ENCODE measurements at places on chromosomes 5 and 9.
A peak's percentile ranks its signal among the peaks of the same experiment; 100 is the strongest.

DNA sequence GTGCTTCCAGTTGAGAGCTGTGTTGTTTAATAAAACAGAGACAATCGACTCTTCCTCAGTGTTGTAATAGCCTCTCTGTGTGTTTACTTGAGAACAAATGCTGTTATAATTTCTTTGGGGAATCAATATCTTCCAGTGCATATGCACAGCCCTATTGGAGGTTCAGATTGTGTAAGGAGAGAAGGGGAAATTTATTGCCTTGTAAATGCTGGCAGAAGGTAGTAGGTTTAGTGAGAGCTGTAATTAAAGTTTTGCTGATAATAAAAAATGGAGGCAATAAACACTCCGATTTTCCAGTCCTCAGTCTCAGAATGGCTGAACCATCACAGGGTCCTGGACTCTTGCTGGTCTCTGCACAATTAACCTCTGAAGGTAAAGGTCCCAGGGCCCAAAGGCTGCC lies 128.3 kb downstream of the C5orf15 start:
- no peak for DNase-seq

GRCh38 chr5:178590924-178591423 lies 781 bp upstream of the COL23A1 start:
- DNase-seq, result no peak

- no peak for DNase-seq
These were observed 330.0 kb downstream of the DRD1 start for GRCh38 chr5:175113947-175114346.

- DNase-seq, result no peak
These were observed 355 bp downstream of the TLE4 start for GRCh38 chr9:79572032-79572607.

GRCh38 chr5:98605426-98605825 lies 168.0 kb upstream of the RGMB start:
- DNase-seq, result no peak

DNA sequence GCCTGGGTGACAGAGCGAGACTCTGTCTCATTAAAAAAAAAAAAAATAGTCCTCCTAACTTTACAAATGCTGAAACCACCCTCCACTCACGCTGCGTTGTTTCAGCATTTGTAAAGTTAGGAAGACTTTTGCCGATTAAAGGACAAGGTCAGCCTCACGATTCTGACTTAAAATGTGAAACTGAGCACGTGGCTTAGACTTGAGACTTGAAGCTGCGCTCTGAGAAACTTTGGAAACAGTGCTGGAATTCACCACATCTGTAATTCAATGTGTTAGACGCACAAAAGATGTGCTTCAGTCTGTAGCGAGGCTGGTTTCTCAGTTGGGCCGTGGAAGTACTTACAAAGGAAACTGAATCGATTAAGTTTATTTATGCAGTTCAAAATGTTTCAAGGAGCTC lies 25.0 kb upstream of the LAMC3 start:
- no peak for DNase-seq

DNA sequence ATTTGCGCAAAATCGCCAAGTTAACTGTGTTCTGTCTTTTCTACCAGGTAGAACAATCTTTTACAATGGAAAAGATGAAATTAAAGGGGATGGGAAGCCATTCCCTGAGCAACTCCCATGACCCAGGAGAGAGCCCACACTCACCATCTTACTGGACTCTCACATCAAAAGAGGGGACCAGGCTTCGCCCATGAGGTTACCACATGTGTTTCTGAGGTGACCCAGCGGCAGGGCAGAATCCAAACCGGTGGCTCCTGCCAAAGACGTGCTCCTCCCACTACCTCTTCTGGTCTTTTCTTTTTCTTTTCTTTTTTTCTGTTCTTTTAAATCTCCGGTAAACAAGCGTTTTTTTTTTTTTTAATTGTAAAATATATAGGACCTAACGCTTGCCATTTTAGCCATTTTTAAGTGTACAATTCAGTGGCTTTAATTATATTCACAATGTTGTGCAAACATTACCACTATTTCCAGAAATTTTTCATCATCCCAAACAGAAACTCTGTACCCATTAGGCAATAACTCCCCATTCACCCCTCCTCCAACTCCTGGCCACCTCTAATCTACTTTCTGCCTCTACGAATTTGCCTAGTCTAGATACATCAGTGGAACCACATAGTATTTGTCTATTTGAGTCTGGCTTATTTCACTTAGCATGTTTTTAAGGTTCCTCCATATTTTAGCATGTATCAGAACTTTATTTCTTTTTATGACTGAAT lies 19.3 kb downstream of the PTPN3 start:
- DNase-seq, result no peak

- no peak for DNase-seq
These were observed 22.2 kb downstream of the CCT5 start for GRCh38 chr5:10272053-10272874.

- no peak for DNase-seq
These were observed 41.8 kb downstream of the FGF1 start for GRCh38 chr5:142644127-142644526.

GRCh38 chr5:43773478-43773844 lies 170.5 kb downstream of the NNT start:
- DNase-seq, result no peak

DNA sequence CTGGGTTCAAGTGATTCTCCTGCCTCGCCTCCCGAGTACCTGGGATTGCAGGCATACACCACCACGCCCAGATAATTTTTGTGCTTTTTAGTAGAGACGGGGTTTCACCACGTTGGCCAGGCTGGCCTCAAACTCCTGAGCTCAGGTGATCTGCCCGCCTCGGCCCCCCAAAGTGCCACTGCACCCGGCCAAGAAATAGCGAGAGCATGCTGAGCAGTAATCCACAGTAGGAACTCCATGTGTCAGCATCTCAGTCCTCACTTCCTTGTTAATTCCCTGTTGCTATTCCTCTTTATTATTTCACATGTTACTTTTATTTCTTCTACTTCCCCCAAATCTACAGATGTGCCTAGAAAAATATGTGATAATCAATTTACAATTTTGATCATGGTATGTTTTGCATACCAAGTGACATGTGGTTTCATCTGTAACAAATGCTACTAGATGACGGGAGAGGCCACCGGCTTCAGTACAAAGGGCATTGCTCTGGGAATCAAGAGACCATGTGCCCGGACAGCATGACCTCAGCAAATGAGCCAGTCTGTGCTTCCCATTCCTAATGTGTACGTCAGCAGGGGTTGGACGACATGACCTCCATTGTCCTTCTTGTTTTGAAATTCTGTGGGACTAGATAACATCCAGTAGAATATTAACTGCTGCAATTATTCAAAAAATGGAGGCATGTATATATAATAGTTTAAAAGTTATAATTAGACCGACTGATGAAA lies 61.6 kb downstream of the FNBP1 start:
- no peak for DNase-seq

- no peak for DNase-seq
These were observed 202.3 kb upstream of the IRX1 start for GRCh38 chr5:3393122-3393919.

DNA sequence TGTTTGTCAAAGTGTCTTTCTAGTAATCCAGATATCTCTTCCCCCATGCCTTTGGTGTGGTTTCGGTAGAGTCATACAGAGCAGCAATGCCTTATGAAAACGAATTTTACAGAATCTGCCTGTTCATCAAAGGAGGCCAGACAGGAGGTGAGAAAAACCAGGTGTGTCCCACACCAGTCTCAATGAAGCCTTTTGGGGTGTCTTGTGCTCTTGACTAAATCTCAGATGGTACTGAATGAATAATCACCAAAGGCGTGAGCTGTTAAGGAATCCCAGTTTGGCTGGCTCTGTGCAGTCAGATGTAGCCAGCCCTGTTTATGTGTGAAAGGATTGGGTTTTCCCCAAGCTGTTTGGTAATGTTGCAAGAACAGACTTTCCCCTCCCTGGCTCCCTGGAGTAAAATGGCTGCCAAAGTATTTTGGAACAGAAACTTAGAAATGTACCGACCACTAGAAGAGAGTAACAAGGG lies 70.8 kb upstream of the CDKN2B start:
- peak; percentile 3 for DNase-seq

DNA sequence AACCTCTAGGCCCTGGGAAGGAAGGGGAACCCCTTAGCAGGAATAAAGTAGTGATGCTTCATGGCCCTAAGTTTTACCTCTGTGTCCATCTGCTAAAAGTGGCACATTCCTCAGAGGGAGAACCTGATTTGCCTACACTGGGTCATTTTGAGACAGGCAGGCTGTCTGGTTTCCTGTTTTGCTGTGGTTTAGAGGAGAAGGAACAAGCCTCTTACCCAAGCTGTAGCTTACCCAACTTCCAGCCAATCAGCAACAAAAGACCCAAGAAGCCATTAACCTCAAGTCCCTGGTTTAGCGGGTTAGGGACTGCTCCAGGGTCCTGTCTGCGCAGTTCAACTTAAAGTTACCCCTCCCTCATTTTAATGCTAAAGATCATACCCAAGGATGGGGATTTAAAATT lies 411.0 kb downstream of the MAT2B start:
- no peak for DNase-seq

DNA sequence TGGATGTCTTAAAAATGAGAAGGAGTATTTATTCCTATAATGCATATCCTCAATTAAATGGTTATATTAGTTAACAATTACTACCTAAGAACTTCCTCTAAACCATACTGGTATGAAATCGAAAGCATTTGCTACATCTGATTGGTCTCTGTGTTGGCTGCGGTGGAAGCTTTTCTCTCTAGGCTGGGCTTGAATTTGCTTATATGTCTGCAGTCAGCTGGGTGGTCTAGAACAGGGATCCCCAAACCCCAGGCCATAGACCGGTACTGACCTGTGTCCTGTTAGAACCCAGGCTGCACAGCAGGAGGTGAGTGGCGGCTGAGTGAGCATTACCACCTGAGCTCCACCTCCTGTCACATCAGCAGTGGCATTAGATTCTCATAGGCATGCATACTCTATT lies 112.3 kb downstream of the TLE4 start:
- DNase-seq, result no peak

DNA sequence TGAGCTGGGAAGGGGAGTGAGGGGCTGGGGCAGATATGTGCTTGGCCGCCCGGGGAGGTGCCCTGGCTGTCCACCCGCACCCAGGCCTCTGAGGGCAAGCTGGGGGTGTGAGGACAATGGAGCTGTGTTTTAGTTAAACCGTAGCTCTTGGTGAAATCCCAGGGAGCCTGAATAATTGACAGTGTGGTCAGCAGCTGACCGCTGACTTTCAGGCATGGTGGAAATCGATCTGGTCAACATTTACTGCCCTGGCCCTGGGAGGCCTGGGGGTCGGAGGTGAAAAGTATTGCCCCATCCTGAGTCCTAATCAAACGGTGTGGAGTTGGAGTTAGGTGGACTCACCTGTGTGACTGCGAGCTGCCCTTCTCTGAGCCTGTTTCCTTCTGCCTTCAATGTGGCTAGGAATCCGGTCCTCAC lies 31.2 kb upstream of the CRB2 start:
- no peak for DNase-seq

DNA sequence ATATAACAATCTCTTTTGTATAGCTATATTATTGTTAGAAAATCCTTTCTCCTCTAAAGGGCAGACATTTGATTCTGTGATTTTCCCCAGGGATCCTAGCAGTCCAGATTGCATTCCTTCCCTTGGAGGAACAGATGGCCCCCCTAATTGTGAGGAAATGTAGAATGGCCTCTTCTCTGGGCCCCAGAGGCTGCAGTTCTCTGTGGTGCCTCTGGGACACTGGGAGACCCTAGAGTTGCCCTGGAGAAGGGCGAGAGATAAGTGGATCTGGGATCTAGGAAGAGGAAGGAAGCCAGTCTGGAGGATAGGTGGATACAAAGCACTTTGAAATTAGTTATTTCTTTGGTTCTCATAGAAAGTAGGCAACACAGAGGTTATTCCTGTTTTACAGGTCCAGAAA lies 1.9 kb upstream of the HINT2 start:
- DNase-seq, result no peak

GRCh38 chr9:133274236-133275104 lies 531 bp downstream of the ABO start:
- no peak for DNase-seq

DNA sequence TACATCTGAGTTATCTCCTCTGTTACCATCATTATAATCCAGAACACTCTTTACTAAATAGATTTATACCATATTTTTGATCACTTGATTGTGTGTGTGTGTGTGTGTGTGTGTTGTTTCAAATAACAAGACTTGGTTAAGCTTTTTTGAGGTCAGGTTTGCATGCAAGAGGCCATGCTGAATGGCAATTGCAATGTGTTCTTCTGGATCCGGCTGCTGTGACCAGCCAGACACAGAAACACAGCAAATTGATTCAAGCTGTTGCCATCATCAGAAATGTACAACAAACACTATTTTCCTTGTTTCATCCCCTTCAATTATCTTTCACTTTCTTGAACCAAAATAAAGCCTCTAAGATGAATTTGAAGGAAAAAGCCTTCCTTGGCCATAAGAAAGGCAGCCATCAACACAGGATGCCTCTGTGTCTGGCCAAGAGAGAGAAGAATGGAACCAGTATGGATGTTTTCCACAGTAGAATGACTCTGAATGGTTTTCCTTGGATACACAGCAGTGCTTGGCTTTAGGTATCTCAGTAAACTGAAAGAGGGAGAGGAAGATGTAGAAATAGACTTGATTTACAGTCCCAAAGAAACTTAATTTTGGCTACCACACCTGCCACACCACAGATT lies 53.9 kb downstream of the DPYSL3 start:
- DNase-seq, result no peak

GRCh38 chr9:125997196-125997823 lies 250.1 kb downstream of the PBX3 start:
- DNase-seq, result no peak

- no peak for DNase-seq
These were observed 15.4 kb upstream of the UBAP1 start for GRCh38 chr9:34163434-34163833.

GRCh38 chr9:112484607-112485006 lies 2.0 kb upstream of the KIAA1958 start:
- no peak for DNase-seq

DNA sequence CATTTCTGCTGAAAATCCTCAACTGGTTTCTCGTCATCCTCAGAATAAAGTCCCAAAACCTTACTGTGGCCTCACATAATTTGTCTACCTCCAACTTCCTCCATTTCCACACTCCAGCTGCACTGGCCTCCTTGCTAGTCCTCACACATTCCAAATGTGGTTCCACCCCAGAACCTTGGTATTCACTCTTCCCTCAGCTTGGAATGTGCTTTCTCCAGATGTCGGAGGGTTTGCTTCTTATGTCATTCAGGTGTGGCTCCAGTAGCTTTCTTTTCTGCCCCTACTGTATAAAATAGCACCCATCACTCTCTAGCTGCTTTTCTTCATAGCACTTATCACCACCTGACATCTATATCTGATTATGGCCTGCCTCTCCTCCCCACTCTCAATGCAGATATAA lies 102.5 kb upstream of the IFNK start:
- DNase-seq, result no peak

DNA sequence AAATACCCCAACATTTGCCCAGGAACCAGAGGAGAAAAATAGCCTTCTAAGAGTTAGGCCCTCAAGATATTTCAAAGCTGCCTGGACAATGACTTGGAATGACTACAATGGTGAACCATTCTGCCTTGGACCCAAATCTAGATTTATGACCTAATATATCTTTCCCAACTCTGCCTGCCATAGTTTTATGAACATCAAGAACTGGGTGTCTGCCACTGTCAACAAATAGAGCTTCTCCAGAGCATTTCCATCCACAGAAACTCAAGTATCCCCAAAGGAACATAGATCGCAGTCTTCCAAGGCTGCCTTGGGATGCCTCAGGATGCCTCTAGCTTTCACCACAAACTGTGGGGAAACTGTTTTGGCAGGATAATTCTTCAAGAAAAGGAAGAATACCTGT lies 48.2 kb upstream of the NFIB start:
- DNase-seq, result no peak
